Activated CD4-positive, alpha-beta T cell treated with anti-CD3 and anti-CD28 coated beads, Interleukin-2, amount 50 U/mL, for 48 hours (primary cell): ENCODE measurements at places on chromosomes 4 and X.

GRCh38 chrX:16892504-16893362, 22.6 kb upstream of the RBBP7 start:
- peak; percentile 44 for DNase-seq

DNA sequence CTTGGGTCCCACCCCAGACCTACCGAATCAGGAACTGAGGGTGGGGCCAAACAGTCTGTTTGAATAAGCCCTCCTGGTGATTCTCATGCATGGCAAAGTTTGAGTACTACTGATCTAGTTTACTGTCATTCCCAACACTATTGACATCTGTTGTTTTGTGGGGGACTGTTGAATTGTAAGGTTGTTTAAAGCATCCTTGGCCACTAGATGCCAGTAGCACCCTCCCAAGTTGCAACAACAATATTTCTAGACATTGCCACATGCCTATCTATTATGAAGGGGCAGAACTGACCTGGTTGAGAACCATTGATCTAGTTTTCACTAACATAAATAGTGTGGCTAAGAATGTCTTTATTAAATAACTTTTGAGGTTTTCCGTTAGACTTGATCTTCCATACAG, 15.1 kb downstream of the TAF9B start:
- DNase-seq = no peak

GRCh38 chr4:138841343-138841742, 174.2 kb upstream of the NOCT start:
- no peak for DNase-seq

DNA sequence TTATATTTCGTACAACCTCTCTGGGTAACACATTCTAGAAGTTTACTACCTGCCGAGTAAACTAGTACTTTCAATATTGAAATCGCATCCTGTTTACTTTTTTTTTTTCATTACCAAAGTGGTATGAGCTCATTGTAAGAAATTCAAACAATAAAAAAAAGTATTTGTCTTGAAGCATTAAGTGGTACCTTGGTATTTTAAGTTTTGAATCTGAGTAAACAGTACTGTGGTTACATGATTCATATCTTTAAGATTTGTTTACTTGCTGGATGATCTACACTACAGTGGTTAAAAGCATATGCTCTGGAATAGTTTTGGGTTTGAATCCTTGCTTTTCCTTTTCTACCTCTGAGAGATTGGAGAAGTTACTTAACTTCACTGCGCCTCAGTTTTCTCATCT, 3.8 kb upstream of the MMGT1 start:
- no peak for DNase-seq

GRCh38 chrX:40394302-40394701, 186.5 kb upstream of the ATP6AP2 start:
- no peak for DNase-seq

DNA sequence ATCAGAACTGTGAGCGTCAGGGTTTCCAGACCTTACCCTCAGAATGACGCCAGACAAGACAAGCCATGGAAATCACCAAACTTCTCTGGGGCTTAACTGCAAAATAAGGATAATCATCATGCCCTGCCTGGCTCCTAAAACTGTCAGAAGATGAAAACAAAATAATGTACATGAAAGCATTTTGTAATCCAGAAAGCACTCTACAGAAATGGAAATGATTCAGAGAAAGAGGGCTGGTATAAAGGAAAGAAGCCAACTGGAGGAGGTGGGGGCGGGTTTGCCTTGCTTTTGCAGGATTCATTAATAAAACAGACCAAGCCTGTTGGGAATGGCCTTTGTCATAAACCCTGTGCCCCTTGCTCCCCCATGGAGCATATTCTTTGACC, 47.3 kb downstream of the SEPSECS start:
- DNase-seq = no peak

DNA sequence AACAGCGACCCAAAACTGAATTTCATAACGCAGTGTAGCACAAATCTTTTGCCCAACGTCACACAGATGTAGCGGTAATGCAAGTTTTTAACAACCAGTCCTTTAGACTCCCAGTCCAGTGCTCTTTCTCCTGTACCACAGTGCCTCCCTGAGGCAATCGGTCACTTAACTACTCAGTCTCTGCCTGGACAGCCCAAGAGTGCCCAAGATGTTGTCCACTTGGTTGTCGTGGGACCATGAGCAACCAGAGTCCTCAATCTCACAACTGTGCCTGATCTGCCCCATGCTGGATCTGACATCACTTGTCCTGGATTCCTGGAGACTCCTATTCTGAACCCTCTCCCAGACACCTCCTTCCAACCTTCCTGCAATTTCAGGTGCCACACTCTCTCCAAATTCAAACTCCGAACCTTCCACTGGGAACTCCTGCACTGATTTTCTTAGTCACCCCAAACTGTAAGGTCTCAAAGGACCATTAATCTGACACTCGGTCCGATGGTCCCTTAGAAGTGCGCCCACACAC, 702 bp downstream of the MMGT1 start:
- no peak for DNase-seq

DNA sequence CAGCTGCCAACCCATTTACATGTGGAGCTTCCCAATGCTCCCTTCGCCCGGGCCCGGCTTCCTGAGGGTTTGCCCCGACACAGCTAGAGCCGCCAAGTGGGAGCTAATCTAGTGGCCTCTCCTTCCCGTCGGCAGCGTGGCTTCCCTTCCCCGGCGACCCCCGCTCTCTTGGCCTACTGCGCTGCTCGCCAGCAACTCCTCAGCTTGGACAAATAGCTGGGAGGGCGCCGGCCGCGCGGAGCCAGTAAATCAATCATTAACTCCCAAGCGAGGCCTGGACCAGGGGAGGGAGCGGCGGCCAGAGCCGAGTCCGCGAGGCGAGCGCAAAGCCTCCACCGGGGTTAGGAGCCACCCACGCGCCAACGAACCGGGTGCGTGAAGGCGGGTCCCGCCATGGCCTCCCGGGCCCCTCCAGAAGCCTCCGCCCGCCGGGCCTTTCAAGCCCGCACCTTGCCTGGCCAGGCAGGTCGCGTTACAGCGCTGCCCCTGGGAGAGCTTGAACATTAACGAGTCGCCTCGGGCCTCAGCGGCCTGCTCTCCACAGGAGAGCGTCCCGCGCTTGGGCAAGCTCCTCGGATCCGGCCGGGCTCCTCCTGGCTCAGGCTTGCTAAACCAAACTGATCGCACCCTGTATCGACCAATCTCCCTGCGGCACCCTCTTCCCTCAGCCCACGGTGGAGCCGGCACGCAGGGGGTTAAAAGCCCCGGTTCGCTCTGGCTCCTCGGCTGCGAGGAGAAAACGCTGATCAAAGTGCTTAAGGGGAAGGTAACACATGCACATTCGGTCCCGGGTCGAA, 10.6 kb upstream of the BCOR start:
- no peak for DNase-seq

DNA sequence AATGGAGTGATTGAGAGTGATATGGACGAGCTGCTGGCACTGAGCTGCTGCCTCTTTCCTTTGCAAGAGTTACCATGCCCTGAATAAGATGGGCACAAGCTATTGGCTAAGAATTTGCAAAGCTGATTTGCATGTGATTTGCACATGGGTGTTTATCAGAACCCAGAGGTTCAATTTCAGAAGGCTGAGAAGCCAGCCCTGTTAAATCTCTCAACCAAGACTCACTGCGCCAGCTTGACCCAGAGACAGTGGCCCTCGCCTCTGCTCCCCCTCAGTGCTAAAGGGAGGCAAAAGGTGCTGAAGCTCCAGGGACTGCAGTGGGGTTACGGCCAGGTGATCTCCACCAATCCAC, 701 bp downstream of the ARHGAP4 start:
- no peak for DNase-seq

DNA sequence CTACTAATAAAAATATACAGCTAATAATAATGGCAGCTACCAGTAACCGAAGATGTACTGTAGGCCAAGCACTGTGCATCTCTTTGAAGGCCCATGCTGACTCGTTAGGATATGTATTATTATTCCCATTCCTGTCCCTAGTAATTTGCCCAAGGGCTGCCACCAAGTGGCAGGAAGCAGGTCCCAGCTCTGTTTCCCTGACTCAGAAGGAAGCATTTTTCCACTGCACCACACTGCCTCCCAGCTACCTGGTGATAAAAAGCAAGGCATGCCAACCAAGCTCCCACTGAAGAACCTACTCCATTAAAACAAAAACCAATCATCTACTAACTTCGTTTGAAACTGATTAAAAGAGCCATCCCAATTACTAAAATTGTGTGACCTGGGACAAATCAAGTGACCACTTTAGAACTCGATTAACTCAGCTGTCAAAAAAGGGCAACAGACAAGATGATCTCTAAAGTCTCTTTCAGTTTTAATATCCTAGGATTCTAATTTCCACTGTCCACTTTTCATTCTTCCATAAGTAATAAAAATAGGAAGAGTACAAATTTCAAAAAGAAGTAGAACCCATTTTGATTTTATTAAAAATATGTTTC, 24.3 kb upstream of the PGM2 start:
- DNase-seq = no peak

- DNase-seq = no peak
Observed at GRCh38 chr4:127503111-127503510, 129.6 kb upstream of the INTU start.

- DNase-seq = no peak
Observed at GRCh38 chr4:77308843-77309242, 151.8 kb downstream of the CCNG2 start.

DNA sequence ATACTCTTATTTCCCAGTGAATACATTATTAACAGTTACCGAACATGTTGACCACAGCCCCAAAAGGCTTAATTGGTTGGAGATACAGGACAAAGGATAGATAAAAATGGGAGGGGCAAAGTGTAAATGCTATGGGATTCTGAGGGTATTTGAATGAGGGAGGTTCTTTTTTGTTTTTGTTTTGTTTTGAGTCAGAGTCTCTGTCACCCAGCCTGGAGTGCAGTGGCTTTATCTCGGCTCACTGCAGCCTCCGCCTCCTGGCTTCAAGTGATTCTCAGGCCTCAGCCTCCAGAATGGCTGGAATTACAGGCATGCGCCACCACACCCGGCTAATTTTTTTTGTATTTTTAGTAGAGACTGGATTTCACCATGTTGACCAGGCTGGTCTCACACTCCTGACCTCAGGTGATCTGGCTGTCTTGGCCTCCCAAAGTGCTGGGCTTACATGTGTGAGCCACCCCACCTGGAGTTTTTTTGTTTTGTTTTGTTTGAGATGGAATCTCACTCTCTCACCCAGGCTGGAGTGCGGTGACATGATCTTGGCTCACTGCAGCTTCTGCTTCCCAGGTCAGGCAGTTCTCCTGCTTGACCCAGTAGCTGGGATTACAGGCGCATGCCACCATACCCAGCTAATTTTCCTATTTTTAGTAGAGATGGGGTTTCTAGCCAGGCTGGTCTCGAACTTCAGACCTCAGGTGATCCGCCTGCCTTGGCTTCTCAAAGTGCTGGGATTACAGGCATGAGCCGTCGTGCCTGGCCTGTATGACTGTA, 9.0 kb downstream of the UBE2K start:
- no peak for DNase-seq

GRCh38 chrX:43573441-43574015, 82.6 kb upstream of the MAOA start:
- no peak for DNase-seq

GRCh38 chrX:17292111-17292527, 82.9 kb upstream of the NHS start:
- no peak for DNase-seq
